ENCODE measurements at places on chromosomes 1 and 21.

DNA sequence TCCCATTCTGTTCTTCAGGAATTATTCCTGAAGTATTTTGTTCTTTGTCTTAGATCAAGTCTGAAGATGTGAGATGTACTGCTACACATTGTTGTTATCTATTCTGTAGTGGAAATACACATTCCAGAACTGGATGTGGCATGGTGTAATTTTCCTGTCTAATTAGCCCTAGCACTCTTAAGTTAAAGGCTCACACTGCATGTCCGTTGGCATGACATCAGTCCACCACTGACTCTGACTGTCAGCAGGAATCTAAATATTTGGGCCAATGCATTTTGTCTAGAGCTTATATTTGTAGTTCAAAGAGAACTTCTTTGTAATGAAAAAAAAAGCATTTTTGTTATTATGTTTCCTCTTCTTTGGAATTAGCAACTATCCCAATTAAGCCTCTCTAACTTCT is 201.0 kb downstream of the S1PR1 start:
- DNase-seq, result no peak

- no peak for DNase-seq
Measured at GRCh38 chr1:33706634-33707255, 157.1 kb upstream of the HMGB4 start.

- DNase-seq, result no peak
Measured at GRCh38 chr1:152926091-152926490, 17.7 kb downstream of the IVL start.

DNA sequence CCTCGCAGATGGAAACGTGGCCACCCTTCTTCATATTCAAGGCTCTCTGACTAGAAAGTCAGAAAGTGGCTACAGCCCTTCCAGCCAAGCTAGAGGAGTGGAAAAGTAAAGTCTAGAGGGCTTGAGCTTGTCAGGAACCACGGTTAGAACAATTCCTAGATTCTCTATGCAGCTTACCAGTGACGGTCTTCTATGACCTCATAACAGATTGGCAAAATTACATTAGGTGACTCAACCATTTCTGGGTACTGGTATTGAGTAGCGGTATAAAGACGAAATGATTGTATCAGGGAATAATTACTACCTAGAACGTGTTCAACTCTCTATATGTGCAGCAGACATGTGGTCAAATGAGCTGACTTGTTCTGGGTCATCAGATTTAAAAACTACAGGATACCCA is 155.0 kb upstream of the RUNX1 start:
- DNase-seq, result no peak

DNA sequence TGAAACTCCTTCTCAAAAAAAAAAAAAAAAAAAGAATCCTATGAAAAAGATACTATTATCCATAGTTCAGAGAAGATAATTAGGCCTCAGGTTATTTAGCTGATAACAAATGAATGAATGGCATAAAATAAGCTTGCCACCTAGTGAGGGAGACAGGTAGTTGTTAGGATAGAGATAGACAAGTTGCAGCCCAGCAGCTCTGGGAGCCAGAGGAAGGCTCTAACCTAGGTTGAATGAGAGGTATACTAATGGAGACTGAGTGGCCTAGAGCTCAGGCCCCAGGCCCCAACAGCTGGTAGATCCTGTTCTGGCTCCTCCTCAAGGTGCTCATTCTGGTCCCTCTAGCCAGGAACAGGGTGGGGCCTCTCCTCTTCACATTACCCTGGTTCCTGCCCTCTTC is 20.6 kb upstream of the RSPO1 start:
- no peak for DNase-seq

DNA sequence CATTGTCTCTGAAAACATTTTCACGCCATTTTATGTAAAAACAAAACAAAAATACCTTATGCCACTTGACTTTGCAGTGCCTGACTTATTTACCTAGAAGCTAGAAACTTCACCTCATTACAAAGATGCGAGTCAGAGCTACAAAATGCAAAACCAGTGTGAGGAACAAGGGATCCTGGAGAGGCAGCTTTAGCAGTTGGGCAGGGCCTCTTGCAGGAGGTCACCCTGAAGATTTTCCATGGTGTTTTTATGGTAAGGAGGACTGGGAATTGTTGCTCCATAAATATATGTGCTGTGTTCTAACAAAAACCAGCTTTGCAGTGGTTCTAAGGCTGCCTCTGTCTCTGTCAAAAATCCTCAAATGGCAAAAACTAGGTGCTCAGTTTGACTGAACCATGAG is 36.4 kb upstream of the TARBP1 start:
- DNase-seq, result no peak

DNA sequence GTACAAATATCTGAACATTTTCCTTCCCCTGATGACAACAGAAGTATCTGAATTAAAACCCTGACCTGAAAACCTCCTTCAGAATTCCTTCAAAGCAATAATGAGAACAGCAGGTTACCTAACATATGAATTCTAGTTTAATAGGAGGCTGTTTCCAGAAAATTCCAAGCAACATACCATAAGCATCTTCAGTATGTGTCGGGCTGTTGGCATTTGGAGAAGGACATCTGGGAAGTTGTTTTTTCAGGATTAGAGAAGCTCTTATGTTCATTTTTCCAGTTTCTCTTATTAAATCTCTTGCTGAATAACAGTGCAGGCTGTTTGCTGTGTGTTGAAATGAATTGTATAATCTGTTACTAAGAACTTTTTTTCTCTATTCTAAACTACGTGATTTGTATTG is 101.5 kb downstream of the PLA2G4A start:
- DNase-seq, result no peak

- peak; percentile 20 for DNase-seq
Measured at GRCh38 chr1:89363196-89363595, 663 bp upstream of the GBP6 start.

DNA sequence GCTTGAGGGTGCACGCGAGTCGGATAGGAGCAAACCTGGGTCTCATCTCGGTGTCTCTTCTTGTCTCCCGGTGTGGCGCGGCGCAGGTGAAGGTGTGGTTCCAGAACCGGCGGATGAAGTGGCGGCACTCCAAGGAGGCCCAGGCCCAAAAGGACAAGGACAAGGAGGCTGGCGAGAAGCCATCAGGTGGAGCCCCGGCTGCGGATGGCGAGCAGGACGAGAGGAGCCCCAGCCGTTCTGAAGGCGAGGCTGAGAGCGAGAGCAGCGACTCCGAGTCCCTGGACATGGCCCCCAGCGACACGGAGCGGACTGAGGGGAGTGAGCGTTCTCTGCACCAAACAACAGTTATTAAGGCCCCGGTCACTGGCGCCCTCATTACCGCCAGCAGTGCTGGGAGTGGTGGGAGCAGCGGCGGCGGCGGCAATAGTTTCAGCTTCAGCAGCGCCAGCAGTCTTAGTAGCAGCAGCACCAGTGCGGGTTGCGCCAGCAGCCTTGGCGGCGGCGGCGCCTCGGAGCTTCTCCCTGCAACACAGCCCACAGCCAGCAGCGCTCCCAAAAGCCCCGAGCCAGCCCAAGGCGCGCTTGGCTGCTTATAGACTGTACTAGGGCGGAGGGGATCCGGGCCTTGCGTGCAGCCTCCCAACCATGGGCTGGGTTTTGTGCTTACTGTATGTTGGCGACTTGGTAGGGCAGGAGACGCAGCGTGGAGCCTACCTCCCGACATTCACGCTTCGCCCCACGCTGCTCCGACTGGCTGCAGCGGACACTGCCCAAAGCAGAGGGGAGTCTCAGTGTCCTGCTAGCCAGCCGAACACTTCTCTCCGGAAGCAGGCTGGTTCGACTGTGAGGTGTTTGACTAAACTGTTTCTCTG is 5.1 kb downstream of the HLX start:
- DNase-seq, result no peak

GRCh38 chr1:212162635-212163034 is 122.6 kb upstream of the PPP2R5A start:
- DNase-seq, result peak; percentile 52

- no peak for DNase-seq
Measured at GRCh38 chr1:47684964-47685762, 247.3 kb downstream of the FOXD2 start.

GRCh38 chr1:103509250-103509649 is 16.2 kb upstream of the RNPC3 start:
- no peak for DNase-seq

DNA sequence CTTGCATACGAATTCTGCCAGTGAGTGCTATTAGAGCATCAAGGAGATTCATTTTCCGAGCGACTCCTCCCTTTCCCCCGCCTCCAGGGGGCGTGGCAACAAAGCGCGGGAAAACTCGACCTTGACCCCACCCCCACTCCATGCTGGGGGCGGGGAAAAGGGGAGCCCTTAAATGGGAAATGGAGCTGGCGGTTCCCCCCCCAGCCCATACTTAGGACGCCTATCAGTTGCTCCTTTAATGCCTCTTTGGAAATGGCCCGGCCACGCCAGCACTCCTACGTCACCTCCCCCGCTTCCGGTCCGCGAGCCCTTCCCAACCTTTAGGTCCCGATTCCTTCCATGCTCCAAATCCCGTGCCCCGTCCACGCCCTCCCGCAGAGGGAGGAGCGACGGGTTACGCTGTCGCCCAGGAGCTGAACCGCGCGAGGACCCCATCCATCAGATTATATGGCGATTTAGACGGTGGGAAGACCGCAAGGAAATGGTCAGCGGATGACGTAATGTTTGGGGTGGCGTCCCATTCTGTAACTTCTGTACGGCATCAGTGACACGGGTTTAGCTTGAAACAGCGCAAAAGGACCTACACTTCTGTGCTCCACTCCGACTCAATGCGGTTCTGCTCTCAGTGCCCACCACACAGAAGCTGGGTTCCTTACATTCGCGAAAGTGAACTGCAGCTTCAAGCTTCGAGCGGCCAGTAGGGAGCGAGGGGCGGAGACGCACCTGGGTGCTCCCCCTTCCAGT is 702 bp upstream of the ZNF687 start:
- peak; percentile 98 for DNase-seq

DNA sequence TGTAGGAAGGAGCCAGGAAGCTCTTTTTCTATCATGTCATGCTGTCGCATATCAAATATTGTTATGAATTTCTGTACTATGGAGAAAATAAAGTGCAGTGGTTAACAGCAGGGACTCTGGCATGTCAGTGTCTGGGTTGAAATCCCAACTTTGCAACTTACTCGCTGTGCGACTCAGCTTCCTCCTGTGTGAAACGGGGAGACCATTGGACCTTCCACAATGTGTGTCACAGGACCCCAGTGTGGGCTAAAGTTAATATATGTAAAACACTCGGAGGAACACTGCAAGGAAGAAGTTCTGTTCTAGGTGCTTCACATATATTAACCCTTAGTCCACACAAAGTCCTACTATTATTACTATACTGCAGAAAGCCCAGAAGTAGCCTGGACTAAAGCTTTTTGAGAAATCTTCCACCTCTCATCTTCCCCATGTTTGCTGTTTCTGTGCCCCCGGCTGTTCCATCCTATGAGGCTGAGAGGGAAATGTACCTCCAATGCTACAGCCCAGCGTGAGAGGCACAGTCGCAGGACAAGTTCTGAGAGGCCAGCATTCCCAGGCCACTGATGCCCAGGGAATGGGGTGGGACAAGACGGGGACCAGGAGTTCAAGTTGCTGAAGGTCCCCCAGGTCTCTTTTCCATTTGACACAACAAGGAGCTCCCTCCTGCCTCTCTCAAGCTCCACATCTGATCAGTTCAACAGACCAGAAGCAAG is 1.9 kb downstream of the CHIT1 start:
- DNase-seq, result no peak

DNA sequence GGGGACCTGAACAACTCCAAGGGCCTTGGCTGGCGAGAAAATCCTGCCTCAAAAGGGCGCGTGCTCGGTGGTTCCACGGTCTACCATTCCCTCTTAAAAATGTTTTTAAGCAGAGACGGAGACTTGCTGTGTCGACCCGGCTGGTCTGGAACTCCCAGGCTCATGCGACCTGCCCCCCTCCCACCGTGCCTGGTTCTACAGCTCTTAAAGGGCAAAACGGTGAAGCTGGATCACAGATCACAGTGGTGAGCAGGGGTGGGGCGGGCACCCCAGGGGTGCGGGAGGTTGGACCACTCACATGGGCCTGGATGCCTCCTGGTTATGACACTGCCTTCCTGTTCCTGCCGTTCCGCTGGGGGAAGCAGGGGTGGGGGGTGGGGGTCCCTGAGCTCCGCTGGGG is 4.2 kb upstream of the C1orf159 start:
- no peak for DNase-seq

DNA sequence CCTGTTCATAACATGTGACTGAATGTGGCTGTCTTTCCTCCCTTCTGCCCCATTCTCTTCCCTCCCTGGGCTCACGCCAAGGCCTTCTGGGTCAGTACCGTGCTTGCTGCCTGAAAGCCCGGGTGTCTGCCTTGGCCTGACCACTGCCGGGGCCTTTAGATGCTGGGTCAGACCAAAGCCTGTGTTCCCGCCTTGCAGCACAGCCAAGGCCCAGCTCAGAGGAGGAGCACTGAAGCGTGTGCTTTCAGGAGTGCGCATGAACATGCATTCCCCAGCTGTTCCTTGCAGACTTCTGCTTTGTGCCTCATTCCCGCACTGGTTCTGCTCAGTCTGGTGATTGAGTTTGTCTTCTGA is 27.0 kb upstream of the SARS1 start:
- no peak for DNase-seq

DNA sequence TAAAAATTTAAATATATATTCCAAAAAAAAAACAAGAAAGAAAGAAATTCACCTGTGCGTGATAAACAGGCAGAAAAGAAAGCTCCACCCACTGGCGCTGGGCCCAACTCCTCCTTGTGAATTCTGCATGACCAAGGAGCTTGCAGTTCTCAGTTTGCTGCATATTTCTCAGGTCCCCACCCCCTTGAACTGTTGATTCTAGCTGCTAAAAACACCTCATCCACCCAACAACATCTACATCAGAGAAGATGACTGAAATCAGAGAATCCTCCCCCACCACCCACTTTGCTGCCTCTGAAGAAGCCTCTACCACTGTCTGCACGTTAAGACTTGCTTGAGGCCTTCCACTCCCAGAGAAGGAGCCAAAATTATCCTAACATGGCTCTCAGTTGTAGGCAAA is 104.8 kb downstream of the RGS2 start:
- DNase-seq, result peak; percentile 21

DNA sequence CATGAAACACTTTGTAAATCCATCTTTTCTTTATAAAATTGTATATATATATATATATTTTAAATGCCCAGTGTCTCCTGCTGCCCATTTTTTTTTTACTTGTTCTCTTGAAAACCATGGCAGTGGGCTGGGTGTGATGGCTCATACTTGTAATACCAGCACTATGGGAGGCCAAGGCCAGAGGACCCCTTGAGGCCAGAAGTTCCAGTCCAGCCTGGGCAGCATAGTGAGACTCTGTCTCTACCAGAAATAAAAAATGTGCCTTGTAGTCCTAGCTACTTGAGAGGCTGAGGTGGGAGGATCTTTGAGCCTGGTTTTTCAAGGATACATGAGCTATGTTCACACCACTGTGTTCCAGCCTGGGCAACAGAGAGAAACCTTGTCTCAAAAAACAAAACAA is 62.2 kb downstream of the HS2ST1 start:
- no peak for DNase-seq

GRCh38 chr21:37557261-37557950 is 190.8 kb downstream of the DYRK1A start:
- no peak for DNase-seq

DNA sequence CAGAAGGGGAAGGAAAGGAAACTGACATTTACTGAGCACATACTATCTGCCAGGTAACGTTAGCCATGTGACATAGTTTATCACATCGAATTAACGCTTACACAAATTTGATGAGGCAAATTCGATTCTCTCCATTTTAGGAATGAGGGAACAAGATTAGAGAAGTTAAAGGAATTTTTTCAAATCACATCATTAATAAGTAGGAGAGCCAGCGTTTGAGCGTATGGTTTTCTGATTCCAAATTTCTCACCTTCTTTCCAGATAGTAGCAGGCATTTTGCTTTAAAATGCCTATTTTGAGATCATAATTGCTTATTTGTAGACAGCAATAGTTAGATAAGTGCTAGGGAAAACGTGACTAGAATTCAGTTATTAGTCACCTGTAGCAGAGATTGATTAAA is 19.3 kb downstream of the FMO3 start:
- DNase-seq, result no peak

GRCh38 chr1:178575611-178576361 is 62.9 kb downstream of the TEX35 start:
- no peak for DNase-seq
